ENCODE measurements at places on chromosomes 5 and 9.

- no peak for DNase-seq
Measured at GRCh38 chr9:88792502-88792901, 198.8 kb upstream of the S1PR3 start.

DNA sequence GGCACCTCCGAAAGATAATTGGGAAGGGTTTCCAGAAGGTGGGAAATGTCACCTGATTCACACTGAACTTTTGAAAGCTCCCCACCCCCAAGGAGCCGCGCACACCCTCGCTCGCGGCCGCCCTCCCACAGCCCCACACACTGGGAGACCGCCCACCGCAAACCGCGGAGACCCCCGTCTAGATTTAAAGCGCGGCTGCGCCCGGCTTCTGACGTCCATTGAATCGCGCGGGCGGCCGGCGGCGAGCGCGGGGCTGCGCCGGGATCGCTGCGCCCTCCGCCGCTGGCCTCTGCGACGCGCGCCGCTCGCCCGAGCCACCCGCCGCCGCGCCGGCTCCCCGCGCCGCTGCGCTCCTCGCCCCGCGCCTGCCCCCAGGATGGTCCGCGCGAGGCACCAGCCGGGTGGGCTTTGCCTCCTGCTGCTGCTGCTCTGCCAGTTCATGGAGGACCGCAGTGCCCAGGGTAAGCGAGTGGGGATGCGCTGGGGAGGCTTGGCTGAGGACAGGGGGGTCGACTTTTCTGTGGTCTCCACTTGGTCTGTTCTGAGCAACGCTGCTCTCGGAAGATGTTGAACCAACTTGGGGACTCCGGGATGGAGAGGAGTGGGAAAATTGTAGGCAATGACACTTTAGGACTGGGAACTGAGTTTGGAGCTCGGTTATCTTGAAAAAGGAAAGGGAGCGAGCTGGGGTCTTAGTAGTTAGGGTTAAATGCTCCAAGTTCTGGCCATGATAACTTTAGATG, at the start of gene FST:
Gene FST (plus strand): TSS at position 214 of the 743 bp plus-strand sequence. CDS start 163 bp downstream, at position 377.
- no peak for DNase-seq

DNA sequence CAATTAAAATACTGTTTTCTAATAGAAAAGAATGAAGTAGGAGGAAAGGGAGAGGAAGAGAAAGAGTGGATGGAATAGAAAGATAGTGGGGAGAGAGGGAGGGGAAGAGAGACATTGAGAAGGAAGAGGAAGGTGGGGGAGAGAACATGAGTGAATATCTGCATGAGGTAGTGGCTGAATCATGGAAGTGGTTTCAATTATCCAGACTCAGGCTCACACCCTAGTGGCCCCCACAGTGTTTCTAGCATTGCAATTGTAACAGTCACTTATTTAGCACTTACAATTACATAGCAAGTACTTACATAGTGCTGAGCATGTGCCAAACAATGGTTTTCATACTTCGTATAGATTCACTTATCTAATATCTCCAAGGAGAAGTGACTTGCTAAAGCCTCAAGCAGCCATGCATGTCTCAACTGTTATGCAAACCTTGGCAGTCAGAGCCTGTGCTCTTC, 72.7 kb downstream of the CAST start:
- DNase-seq: no peak

DNA sequence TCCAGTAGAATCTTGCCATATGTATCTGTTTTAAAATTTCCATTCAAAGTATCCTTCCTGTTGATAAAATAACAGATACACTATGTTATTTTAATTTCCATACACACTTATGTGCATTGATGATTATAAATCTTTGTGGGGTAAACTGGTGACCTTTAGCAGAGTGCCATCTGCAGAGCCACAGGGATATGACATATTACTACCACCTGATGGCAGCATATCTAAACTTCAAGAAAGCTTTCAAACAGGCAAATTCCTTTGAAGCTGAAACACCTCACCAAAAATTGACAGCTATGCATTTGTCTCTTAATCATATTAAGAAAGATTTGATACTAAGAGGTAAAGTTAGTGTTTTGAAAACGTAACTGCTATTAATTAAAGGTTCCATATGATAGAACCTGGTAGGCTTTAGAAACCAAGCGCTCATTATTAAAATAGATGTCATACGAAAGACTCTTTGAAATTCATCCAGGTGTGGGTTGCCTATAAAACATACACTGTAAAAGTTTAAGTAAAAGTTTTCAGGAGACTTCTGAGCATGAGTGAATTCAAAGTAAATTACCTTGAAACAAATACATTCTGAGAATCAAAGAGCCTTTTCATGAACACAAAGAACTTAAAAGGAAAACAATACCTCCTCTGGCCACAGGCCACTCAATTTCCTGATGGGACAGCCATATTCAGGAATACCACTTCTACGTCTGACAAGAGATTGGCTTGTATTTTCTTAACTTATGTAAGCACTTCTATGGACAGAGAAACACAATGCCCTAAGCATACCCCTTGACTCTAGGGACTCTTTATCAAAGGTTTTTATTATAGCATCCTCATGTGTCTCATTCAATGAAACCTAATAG, 93.3 kb downstream of the KIAA0825 start:
- no peak for DNase-seq

- DNase-seq: no peak
Measured at GRCh38 chr5:139796061-139796806, 626 bp downstream of the PSD2 start.

DNA sequence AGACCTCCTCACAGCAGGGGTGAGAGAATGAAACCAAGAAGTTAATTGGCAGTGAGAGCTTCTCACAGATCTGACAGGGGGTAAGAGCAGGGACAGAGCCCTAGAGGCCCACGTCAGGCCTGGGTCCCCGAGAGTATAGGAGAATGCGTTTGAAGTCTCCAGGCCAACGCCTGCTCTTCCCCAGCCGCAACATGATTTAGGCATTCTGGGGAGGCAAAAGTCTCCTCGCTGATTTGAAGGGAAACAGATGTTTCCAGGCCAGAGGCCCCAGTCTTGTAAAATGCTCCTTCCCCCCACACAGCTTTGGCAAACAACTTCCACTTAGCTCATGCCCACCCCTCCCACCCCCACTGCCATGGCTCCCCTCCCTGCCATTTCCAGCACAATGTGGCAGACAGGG, 239.2 kb upstream of the TRIM32 start:
- no peak for DNase-seq

GRCh38 chr5:149605354-149605997, 24.2 kb downstream of the ARHGEF37 start:
- DNase-seq: no peak

DNA sequence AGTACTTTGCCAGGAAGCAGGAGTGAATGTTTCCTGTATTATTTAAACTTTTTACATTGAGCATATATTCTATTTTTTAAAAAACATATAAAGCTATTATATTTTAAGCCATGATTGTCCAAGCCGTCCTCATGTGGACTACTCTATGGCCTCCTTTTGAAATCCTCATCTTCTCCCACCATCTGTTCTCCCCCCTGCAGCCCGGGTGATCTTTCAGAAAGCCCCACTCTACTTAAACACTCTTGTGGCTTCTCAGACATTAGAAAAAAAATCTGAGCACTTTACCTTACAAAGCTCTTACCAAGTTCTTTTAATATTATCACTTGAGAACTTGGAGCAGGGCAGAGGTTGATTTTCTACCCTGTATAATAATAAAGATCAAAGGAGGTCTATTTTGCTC, 95.4 kb downstream of the CAVIN4 start:
- no peak for DNase-seq
